ENCODE measurements at places on chromosomes 7 and 10. TPM values are rescaled to one million over a fixed set of nuclear protein-coding genes. Genes with fewer than 3 reads are reported as not detected.

The THNSL1 gene
- 4.6 TPM for polyA plus RNA-seq

The LDB3 gene
- 274 TPM for polyA plus RNA-seq

The PROSER2 gene
- polyA plus RNA-seq, result 0.63 TPM

- DNase-seq, result no peak
Measured at GRCh38 chr10:62830679-62831078, 14.5 kb upstream of the EGR2 start.

GRCh38 chr7:128738570-128739047 is 550 bp upstream of the CALU start:
- DNase-seq, result no peak

DNA sequence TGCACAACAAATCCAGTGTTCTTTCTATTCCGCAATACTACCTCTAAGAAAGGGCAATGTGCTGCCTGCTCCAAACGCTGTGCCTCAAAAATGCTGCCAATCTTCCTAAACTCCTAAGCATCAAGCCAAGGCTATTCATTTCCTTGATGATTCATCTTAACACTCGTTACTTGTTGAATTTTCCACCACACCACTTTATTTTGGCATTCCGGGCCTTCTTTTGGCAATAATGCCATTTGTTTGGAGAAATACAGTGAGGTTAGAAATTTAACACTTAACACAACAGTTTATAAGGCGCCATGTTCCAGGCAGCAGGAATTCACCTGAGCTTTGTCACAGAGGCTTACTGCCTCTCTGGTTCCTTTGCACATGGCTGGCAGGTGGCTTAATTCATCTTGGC is 82.6 kb upstream of the ABCB5 start:
- DNase-seq, result no peak

DNA sequence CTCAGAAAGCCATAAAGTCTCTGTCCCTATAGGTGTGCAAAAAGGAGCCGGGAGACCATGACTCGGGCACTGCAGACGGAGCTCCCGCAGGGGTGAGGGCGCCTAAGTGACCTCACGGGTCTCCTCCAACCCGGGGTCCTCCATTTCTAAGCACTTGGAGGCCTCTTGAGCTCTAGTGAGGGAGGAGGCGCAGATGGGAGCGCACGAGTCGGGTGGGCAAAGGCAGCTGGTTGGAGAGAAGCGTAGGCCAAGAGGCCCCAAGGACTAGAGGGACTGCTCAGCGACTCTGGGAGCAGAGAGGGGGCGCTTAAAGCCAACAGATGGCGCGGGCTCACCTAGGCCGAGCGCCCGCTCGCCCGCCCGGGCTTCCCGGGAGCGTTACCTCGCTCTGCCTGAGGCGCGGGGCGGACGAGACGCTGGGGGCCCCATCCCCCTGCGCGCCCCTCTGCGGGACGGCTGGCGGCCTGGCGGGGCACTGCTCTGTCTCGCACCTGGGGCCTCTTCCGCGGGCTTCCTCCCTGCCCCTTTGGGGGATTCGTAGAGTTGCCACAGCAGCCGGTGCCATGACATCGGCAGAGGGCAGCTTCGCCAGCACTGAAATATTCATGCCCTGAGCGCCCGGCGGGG is 523 bp upstream of the CDH23 start:
- DNase-seq, result peak; percentile 72

GRCh38 chr10:45403151-45403550 is 29.1 kb downstream of the ALOX5 start:
- no peak for DNase-seq

Data from psoas muscle (tissue), 8 donors.